ENCODE measurements at places on chromosomes 6 and 20.

DNA sequence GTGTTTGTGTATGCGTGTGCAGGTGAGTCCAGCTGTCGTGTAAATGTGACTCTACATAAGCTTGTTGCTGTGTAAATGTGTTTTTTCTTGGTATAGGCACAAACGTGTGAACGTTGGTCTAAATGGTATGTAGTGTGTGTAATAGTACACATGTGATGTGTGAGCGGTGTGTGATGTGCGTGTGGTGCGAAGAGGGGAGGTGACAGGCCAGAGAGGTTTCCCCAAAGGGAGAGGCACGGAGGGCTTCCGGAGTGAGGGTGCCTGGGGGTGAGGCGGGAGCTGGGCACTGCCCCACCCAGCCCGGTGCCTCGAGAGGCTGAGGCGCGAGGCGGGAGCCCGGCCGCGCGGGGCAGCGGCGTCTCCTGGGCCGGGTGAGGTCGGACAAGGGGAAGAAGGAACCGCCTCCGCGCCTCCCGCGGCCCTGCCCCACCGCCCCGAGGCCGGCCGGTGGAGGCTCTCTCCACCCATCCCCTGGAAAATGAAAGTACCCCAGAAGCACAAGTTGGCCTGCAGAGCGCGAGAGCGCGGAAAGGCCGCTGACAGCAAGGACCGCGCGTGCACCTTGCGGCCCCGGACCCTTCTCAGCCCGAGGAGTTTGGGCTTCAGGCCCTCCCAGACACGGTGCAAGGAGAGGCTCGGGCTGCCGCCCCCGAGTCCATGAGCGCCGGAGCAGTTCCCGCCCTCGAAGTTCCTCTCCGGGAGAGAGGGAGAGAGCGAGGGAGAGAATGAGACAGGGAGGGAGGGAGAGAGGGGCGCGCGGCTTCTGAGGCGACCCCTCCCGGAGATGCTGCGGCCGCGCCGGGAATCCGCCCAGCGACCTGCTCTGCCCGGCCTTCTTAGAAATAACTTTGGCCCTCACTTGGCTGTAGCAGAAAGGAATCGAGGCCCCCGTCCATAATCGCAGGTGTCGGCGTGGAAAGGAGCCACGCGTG lies 43.2 kb upstream of the OSTM1 start:
- DNase-seq = no peak

GRCh38 chr20:50521221-50522052 lies 11.3 kb downstream of the PTPN1 start:
- DNase-seq = no peak

DNA sequence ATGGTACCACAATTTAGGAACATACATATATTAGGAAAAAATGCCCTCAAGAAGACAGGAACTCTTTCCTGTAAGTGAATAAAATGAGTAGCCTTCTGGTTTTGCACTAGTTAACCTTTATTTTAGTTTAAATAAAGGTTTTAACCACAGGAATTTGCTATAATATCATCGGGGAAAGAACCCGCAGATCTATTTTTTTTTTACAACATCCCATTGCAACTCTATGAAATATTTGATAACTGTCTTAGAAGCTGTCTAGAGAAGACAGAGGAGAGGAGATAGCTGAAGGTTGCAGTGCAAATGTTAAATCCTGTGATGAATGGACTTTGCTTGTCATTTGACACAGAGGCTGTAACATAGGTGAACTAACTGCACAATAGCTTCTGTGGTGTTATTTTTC lies 69.5 kb downstream of the TINAG start:
- no peak for DNase-seq

GRCh38 chr6:45195137-45195536 lies 133.0 kb upstream of the RUNX2 start:
- no peak for DNase-seq

DNA sequence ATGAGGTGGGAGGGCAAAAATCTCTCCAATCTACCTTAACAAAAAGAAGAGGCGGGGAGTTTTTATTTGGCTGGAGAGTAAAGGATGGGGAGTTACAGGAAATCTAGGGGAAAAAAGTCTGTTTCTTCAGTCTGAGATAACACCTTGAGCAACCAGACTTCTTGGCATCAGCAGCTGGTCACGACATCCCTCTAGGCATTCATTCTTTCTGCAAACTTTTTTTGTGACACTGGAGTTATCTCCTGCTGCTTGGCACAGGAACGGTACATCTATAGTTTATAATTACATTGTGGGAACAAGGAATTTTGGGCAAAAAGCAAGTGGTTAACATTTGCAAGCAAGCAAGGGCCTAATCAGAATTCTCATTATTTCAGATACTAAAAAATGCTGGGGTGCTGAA lies 50.6 kb upstream of the IFNGR1 start:
- DNase-seq = no peak

DNA sequence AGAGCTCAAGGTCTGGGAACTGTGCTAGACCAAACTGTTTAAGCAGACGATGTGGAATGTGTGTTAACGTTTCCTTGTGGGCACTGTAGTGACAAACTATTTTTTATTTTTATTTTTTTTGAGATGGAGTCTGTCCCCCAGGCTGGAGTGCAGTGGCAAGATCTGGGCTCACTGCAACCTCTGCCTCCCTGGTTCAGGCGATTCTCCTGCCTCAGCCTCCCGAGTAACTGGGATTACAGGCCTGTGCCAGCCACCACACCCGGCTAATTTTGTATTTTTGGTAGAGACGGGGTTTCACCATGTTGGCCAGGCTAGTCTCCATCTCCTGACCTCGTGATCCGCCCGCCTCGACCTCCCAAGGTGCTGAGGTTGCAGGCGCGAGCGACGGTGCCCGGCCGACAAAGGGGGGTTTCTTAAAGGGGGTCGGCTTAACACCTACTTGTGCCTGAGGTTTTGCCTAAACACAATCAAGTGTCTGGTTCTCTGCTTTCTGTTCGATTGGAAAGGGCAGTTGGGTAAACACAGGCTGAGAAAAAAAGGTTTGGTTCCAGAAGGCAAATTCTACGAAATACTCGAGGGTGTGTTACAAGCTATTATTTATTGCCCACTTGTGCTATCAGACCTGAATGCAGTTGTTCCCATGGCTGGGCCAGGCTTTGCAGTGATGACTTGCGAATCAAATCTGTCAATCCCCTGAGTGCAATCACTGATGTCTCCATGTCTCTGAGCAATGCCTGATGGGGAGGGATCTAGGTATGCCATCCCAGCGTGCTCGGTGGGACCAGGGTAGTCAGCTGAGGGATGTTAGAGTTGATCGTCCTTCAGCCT lies 1.3 kb downstream of the NOP56 start:
- DNase-seq = no peak

DNA sequence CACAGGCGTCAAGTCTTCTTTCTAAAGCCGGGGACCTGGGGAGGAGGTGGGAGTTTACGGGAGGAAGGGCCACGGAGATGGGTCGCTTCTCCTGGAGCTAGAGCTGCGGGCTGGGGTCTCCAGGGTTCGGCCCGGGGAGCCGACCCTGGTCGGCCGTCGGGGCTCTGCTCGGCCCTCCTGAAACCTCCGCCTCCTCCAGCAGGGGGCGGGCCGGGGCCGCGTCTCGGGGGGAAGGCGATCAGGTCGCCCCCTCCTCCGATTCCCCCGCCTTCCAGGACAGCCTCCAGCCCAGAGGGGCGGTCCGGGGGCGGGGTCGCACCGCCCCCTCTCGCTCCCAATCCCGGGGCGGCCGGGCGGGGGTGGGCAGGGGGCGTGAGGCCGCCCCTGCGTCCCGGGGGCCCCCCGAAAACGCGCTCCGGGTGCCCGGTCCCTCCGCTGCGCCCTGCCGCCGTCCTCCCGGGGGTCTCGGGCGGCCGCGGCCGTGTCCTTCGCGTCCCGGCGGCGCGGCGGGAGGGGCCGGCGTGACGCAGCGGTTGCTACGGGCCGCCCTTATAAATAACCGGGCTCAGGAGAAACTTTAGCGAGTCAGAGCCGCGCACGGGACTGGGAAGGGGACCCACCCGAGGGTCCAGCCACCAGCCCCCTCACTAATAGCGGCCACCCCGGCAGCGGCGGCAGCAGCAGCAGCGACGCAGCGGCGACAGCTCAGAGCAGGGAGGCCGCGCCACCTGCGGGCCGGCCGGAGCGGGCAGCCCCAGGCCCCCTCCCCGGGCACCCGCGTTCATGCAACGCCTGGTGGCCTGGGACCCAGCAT lies at the start of gene CEBPB:
CEBPB (plus strand) TSS at position 580 of the 814 bp plus-strand sequence; CDS start at position 784, 204 bp downstream.
- DNase-seq = peak; percentile 84

DNA sequence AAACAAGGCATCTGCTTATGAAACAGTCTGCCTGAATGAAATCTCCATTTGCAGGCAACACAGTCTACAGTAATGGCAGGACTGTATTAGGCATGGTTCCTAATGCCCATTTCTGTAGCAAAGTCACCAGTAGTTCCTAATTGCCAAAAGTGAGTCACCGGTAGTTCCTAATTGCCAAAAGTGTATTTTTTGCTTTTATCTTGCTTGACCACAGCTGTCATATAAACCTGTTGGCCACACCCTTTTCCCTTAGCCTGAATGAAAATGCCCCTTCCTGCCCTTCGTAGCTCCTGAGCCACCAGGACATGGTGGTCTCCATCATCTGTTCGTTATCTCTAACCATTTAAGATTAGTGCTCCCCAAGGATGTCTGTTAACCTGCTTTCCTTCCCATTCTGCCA lies 34.5 kb downstream of the MTHFD1L start:
- no peak for DNase-seq

DNA sequence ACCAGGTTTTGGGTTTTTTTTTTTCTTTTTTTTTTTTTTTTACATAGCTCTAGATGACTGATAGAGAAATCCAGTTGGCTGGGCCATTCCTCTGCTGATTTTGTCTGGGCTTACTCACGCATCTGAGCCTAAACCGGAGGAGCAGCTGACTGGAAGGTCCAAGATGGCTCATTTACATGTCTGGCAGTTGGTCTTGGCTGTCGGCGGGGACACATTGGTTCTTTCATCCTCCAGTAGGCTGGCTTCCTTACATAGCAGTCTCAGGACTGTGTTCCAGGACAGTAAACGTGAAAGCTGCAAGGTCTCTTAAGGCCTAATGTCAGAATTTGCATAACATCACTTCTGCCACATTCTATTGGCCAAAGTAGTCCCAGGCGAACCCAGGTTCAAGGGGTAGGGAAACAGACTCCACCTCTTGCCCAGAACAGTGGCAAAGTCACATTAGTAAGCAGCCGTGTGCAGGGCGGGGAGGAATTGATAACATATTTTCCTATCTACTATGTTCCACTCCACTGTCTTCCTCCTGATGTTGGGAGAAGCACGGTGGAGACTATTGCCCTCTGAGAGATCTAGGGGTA lies 87.0 kb downstream of the CDH22 start:
- DNase-seq = no peak

GRCh38 chr20:38063911-38064530 lies 30.5 kb downstream of the RPRD1B start:
- no peak for DNase-seq

DNA sequence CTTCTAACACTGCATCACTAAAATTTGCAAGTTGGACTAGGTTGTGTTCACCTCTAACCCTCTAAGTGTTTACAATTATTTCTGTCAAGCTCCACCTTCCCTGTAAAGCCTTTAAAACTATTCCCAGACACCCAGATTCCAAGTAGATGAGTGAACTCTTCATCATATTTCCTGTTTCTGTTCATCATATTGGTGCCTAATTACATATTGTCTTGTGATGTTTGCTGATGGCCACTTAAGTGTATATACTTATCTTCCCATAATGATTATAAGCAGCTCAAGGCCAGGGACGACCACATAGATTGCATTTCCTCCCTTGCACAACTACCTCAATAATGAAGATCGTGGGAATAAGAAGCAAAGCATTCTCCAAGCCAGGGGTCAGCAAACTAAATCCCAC lies 16.8 kb downstream of the TNFRSF21 start:
- no peak for DNase-seq

Data from HFFc6 (cell line).